ENCODE measurements at places on chromosomes 2 and 18.

- no peak for DNase-seq
Observed at GRCh38 chr2:9982248-9982647, 30.8 kb downstream of the GRHL1 start.

GRCh38 chr2:203650860-203651613 is 55.4 kb upstream of the CD28 start:
- DNase-seq = no peak

- no peak for DNase-seq
Observed at GRCh38 chr2:240339411-240340360, 95.8 kb upstream of the GPC1 start.

DNA sequence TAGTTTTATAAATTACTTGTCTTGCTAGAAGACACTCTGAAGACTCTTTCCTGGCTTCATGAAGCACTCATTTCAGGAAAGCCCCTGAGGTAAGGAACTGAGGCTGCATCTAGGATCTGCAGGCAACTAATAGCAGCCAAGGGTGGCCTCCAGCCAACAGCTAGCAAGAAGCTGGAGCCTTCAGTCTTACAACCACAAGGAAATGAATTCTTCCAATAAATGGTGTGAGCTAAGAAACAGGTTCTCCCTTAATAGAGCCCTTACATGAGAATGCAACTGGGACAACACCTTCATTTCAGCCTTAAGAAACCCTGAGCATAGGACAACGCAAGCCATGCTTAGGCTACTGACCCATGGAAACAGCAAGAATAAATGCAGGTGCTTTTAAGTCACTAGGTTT is 254.6 kb upstream of the RBBP8 start:
- no peak for DNase-seq

DNA sequence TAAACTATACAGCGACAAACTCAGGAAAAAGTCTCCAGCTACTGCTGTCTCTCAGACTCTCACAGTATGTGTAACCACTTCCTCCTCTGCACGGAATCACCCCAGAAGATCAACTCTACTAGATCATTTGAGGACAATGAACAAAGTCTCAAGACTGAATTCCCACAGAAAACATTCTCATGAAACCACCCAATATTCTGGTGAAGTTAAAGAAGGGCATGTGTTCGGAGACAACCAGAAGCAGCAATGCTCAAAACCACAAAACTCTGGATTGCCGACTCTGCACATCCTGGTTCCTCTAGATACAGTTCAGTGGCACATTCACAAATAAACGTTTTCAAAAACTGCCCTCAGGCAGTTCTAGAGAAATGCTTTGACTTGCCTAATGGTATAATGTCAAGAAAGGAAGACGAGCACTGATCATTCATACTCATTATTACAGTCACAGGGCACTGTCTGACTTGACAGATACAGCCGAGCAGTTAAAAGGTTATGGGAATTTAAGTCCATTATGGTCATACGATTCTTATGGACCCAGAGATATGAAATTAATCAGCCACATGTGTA is 91.9 kb upstream of the STK17B start:
- no peak for DNase-seq

DNA sequence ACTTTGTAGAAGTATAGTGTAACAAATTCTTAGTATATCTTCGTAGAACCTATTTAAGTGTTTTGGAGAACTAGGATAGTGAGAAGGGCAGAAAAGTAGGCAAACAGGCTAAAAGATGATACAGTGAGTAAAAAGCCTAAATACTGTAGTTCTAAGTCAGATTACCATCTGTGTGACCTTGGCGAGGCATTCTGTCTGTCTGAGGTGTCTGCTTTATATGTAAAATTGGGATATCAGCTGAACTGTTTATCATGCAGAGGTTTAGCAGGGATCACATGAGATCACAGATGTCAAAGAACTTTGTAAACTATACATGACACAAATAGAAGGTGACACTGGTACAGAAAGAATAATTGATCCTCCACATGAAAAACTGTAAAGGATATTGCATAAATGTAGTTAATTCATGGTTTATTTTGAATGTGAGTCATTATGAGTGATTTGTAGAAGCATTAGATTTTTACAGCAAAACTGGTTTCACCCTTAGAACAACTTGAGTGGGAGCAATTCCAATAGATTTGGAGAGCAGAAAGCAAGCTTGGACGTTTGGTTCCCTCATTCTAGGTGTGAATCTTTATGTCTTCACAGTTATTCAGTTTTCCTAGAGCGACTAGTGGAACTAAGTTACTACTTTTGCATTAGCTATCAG is 41.9 kb downstream of the TAF1B start:
- DNase-seq = no peak

- no peak for DNase-seq
Observed at GRCh38 chr2:143843686-143844085, 676.2 kb downstream of the ZEB2 start.

GRCh38 chr2:108267101-108267500 is 21.6 kb upstream of the SULT1C2 start:
- no peak for DNase-seq

GRCh38 chr2:108942888-108943287 is 46.1 kb downstream of the EDAR start:
- no peak for DNase-seq

GRCh38 chr18:22088029-22088428 is 81.4 kb upstream of the GATA6 start:
- no peak for DNase-seq

DNA sequence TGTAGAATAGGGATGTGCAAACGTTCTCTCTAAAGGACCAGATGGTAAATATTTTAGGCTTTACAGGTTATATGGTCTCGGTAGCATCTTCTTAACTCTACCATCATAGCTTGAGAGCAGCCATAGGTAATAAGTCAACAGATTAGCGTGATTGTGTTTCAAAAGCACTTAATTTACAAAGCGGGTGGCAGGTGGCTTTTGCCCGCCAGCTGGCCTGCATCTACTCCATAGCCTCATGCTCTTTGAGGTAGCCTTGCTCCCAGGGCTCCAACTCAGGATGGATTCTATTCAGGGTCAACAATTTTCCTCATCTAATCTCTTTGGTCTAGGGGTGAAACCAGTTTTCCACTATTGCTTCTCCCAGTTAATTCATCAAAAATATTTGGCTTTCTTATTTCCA is 5.0 kb upstream of the ATP9B start:
- DNase-seq = no peak

- DNase-seq = no peak
Observed at GRCh38 chr18:715626-716025, 3.2 kb upstream of the ENOSF1 start.

- DNase-seq = no peak
Observed at GRCh38 chr2:25955036-25955435, 27.3 kb downstream of the KIF3C start.

DNA sequence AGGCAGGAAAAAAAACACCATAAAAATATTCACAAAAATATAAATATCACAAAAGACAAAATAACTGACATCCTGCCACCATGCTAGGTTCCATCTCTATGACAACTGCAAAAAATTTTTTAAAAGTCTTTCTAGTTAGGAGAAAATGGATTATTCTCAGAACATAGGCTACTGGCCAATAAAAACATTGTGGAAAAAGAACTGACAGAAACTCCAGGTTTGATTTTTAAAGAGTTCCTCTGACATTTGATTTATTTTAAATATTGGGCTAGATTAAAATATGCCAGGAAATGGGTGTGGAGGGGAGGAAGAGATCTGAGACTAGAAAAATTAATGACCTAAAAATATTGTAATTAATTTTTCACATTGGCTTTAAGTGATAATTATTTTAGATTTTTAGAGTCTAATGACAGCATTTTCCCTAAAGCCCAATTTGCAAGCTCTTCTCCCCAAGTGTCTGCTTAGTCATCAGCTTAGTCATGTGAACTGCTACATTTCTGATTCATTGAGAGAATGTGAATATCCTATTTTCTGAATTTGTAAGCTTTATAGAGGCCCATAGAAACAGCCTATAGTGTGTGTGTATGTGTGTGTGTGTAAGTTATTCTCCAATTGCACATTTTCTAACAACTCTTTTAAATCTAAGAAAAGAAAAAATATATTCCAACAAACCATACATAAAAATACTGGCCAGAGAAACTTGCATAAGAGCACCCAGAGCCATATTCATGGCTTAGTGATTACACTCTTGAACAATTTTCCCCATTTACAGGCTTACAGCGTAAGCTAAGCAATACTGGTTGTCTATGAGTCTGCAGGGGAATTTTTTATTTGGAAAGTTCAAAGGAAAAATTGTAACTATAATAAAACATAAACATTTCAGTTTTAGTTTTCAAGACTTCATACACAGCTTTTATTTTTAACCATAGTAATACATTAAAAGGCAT is 48.4 kb downstream of the TMEFF2 start:
- DNase-seq = no peak

- no peak for DNase-seq
Observed at GRCh38 chr2:238167761-238168160, 9.0 kb downstream of the ERFE start.

Measured in stimulated activated CD8-positive, alpha-beta memory T cell treated with anti-CD3 and anti-CD28 coated beads, Interleukin-15, amount 100 ng/mL, for 48 hours (primary cell).